ENCODE measurements at places on chromosomes 1 and 21.

DNA sequence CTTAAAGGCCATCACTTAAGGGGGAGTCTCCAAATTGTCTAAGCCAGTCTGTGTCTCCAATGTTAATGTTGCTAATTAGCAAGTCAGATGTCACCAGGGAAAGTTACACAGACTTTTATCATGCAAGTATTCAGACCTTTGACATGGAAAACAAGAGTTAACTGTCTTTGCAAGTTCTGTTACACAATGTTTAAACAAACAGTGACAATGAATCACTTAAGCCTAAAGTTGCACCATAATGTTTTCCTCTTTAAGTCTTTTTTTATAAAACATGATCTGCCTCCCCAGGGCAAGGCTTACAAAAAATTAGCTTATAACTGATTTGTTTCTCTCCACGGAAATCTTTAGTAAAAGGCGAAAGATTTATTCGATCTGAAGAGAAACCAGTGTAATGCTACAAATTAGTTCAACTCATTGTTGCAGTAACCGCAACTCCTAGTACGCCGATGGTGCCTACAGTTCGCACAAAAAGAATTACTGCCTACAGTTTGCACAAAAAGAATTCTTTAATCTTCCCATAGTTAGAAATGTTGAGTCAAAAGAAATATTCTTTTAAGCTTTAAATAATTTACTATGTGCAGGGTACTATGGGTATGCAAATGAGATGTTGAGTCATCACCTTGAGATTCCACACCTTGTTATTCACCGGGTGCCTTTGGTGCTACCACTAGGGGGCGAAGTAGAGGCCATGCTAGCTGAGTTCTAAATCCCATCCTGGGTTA, 45.3 kb downstream of the HHAT start:
- peak; percentile 38 for DNase-seq

DNA sequence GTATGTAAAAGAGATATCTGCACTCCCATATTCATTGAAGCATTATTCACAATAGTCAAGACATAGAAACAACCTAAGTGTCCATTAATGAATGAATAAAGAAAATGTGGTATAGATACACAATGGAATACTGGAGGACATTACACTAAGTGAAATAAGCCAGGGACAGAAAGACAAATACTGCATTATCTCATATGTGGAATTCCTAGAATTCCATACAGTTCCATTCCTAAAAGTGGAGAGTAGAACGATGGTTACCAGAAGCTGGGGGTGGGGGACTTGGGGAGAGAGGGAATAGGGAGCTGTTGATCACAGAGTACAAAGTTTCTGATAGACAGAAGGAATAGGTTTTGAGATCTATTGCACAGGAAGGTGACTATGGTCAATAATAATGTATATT, 7.4 kb downstream of the TMED5 start:
- no peak for DNase-seq

GRCh38 chr1:153592748-153593147, 20.2 kb downstream of the S100A16 start:
- DNase-seq: no peak

- no peak for DNase-seq
These were observed 32.3 kb downstream of the RAB3GAP2 start for GRCh38 chr1:220239966-220240365.

DNA sequence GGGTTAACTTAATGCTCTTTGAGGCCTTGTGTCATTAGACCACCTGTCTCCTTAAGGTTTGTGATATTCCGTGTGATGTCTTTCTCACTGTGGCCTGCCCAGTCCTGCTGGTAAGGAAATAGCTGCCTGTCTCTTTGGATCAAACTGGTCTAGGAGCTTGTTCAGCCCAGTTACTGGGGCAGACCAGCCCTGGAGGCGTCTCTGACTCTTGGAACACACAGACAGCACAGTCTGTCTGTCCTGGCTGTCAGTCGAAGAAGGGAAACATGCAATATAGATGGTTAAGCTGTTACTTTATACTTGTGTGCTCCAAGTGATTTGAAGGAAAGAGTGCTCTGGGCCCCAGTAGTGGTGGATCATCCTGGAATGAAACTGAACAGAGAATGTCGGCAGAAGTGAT, 20.4 kb downstream of the PBX1 start:
- DNase-seq: no peak

GRCh38 chr1:161730050-161730564, 8.8 kb downstream of the FCRLB start:
- DNase-seq: peak; percentile 22

GRCh38 chr1:73604739-73605138, 593.2 kb downstream of the LRRIQ3 start:
- DNase-seq: no peak

- no peak for DNase-seq
These were observed 117.2 kb downstream of the DMRTB1 start for GRCh38 chr1:53576381-53576801.

DNA sequence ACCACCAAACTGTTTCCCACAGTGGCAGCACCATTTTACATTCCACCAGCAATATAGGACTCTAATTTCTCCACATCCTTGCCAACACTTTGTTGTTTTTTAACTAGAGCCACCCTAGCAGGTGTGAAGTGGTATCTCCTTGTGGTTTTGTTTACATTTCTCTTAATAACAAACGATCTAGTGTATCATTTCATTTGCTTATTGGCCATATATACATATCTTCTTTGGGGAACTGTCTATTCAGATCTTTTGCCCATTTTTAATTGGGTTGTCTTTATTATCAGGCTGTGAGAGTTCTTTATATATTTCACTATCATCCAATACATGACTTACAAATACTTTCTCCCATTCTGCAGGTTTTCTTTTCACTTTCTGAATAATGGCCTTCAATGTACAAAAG, 18.0 kb downstream of the TRIM33 start:
- DNase-seq: no peak

- no peak for DNase-seq
These were observed 45.1 kb downstream of the WNT9A start for GRCh38 chr1:227902641-227902990.

- DNase-seq: no peak
These were observed 60.5 kb downstream of the ATP1A1 start for GRCh38 chr1:116433275-116434257.

DNA sequence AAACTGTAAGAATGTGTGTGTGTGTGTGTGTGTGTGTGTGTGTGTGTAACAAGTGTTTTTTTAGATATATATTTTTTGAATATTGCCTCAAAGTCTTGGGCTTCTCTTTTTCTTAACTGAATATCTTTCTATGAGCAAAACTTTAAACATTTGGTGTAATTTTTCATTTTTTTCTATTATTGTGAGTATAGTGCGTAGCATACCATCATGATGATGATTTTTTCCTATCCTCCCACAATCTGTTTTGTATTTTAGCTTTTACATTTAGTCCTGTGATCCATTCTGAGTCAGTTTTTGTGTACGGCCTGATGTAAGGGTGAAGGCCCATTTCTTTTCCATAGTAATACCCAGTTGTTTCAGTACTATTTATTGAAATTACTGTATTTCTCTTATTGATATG, 680.6 kb downstream of the TTLL7 start:
- DNase-seq: no peak

GRCh38 chr1:95402780-95403179, 168.8 kb downstream of the RWDD3 start:
- DNase-seq: no peak

DNA sequence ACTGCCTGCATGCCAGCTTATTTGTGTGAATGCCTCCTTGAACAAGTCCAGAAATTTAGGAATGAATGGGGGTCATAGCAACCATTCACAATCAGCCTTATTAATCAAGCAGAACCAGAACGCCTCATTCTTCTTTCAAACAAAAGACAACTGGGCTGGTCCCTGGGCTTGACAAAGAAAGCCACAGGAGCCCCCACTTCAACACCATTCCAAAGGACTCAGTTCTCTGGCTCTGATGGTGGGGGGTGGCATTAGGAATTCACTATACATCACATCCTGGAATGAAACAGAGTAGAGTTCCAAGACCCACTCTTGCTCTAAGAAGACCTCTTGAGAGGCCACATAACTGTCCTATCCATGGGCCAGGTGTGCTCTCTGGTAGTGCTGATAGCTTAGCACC, 186.6 kb upstream of the ST6GALNAC5 start:
- DNase-seq: no peak

- no peak for DNase-seq
These were observed 152.4 kb downstream of the GABPA start for GRCh38 chr21:25887166-25887565.

- DNase-seq: no peak
These were observed 80.4 kb downstream of the ADARB1 start for GRCh38 chr21:45154511-45155508.

DNA sequence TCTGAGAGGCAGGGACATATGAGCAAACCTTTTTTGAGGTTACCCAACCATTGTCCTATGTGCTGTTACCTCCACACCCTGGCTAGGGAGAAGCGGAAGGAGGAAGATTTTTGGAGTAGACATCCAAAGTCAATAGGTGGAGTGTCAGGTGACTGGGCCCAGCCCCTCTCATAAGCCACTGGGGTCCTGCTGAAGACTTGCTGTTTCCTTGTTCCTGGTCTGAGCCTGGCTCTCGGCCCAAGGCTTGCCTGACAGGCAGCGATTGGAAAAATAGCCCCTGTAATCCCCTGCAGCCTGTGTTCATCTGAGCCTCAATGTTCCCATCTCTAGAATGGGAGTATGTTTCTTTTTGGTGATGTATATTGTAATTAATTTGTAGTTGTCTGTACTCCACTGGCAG, 6.9 kb upstream of the PIGR start:
- DNase-seq: no peak

GRCh38 chr1:115105831-115106230, 16.5 kb upstream of the TSPAN2 start:
- no peak for DNase-seq

DNA sequence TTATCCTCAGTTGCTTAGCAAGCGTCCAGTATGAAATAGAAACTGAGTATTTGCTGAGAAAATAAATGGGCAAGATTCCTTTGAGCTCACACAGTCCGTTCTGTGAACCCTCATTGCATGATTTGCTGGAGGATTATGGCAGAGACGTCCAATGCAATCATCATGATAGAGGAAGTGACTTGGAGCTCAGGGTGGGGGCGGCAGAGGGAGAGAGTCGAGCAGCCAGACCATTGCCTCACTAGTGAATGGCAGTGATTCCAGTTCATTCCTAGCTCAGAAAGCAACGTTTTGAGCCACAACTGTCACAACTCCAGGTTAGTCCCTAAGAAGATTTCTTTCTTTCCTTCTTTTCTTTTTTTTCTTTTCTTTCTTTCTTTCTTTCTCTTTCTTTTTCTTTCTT, 27.5 kb upstream of the COL9A2 start:
- DNase-seq: no peak

DNA sequence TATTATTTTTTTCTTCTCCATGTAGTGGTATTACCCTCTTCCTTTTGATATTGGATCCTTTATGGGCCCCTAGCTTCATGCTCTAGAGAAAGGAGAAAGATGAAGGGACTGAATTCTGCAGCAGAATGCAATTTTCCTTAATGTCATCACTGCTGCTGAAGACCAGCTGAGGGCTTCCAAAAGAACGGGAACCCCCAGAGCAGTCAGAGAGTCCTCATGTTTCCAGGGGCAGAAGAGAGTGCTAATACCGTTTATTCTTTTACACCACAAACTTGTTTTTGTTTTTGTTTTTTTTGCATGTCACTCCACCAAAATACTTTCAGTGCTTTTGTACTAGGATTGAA, 21.1 kb upstream of the TBX15 start:
- DNase-seq: no peak

- DNase-seq: no peak
These were observed 157.8 kb downstream of the LHX8 start for GRCh38 chr1:75292013-75292412.

GRCh38 chr1:195328102-195328501, 1280.1 kb downstream of the KCNT2 start:
- no peak for DNase-seq

GRCh38 chr1:214966346-214966745, 116.2 kb upstream of the KCNK2 start:
- no peak for DNase-seq

DNA sequence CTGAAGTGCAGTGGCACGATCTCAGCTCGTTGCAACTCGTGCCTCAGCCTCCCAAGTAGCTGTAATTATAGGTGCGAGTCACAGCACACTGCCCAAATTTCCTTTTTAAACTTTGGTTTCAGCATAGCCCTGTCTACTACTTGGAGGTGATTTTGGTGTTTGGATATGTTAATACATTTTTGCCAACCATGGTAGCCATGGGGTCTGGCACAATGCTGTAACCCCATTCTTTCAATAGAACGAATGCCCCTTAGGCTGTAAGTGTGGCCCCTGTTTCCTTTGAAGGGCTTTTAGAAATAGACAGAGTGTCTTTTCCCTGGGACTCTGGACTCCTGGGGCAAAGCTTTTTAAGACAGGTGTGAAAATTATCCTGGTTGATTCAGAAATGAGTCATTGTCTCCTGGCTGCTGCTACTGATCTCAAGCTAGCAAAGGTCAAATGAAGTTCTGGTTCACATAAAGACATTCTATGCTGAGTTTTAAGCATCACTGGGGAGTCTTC, 141.1 kb upstream of the RUNX1 start:
- DNase-seq: no peak

GRCh38 chr21:42533306-42533962, 19.8 kb downstream of the SLC37A1 start:
- DNase-seq: no peak

DNA sequence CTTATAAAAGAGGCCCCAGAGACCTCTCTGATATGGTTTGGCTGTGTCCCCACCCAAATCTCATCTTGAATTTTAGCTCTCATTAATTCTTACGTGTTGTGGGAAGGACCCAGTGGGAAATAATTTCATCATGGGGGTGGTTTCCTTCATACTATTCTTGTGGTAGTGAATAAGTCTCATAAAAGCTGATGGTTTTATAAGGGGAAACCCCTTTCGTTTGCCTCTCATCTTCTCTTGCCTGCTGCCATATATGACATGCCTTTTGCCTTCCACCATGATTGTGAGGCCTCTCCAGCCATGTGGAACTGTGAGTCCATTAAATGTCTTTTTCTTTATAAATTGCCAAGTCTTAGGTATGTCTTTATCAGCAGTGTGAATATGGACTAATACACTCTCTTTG, 22.5 kb upstream of the NEK7 start:
- DNase-seq: no peak

DNA sequence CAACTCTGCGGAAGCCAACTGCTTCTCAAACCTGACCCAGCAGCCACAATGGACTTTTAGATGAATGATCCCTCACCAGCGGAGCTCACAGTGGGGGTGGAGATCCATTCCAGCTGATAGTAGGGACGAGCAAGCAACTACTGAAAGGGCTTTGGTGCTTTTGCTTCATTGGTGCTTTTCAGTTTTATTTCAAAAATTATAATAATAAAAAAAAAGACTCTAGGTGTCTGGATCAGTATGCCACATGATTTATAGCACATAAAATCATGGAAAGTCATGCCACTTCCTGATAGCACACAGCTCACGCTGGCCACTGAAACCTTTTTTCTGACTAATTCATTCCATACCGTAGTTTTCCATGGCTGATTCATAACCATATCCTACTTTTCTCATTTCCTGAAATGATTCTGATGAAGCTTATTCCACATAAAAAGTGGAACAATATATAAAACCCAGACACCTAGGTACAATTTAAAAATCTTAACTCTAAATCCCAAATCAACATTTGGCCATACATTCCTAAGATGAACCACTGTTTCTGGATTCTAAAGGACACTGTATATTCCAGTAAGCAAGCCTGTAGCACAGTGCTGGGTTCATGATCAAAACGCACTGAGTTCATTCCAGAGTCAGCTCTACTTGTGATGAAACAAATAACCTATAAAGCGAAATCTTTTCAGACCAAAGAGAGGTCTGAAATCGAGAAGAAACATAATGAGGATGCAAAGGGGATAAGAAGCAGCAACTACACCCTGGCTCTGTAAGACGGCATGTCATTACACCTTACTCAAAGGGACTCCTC, 41.3 kb upstream of the KCNE1 start:
- DNase-seq: no peak
